ENCODE measurements at places on chromosomes 3 and 15. TPM values are rescaled to one million over a fixed set of nuclear protein-coding genes. Genes with fewer than 3 reads are reported as not detected.

DISP2 gene
- 0.65 TPM for total RNA-seq

C3orf85 gene
- total RNA-seq, result not detected

ZSCAN2 gene
- 7.8 TPM for total RNA-seq

ENTPD3 gene
- 0.12 TPM for total RNA-seq

BBX gene
- total RNA-seq, result 66.5 TPM

MKRN2OS gene
- total RNA-seq, result not detected

COLQ gene
- 0.61 TPM for total RNA-seq

PIF1 gene
- 8.4 TPM for total RNA-seq
